T-cell (primary cell): ENCODE measurements at places on chromosomes 7 and 10. TPM values are rescaled to one million over a fixed set of nuclear protein-coding genes. Genes with fewer than 3 reads are reported as not detected.

CNNM1 gene
- 0.36 TPM for total RNA-seq

SEC31B gene
- total RNA-seq: 65.0 TPM

PDK4 gene
- total RNA-seq: 0.44 TPM

CDCA7L gene
- total RNA-seq: 25.1 TPM

ANKRD7 gene
- 0.88 TPM for total RNA-seq
